ENCODE measurements at places on chromosomes 12 and 14.
A peak's percentile ranks its signal among the peaks of the same experiment; 100 is the strongest.

GRCh38 chr14:65001723-65002122 is 15.0 kb downstream of the FNTB start:
- H3K36me3 ChIP-seq, result no peaks in the 10 kb centered on the region
- no peak overlapping the region for H3K27ac ChIP-seq
- no peaks in the 10 kb centered on the region for H3K4me1 ChIP-seq
- H3K4me3 ChIP-seq, result no peak overlapping the region

DNA sequence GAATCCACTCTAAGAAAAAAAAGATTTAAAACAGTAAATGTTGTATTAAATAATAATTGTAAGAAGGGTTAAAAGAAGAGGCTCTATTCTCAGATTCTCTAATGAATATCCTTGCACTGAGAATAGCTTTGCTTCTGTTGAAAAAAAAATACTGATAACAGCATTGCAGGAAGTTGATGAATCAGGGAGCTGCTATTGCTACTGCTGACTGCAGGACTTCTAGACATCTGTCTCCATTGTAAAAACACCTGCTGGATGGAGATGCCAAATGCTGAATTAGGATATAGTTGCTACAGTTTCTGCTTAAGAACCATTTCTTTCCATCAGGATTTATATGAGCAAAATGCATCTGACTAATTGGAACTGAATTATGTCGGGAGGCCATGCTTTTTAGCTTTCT is 50.3 kb upstream of the ANP32D start:
- no peaks in the 10 kb centered on the region for H3K4me1 ChIP-seq
- H3K4me3 ChIP-seq, result no peak overlapping the region
- H3K27ac ChIP-seq, result no peak overlapping the region
- H3K27me3 ChIP-seq, result peaks cover 11% of the 10 kb centered on the region
- H3K36me3 ChIP-seq, result no peaks in the 10 kb centered on the region
- DNase-seq, result no peak

DNA sequence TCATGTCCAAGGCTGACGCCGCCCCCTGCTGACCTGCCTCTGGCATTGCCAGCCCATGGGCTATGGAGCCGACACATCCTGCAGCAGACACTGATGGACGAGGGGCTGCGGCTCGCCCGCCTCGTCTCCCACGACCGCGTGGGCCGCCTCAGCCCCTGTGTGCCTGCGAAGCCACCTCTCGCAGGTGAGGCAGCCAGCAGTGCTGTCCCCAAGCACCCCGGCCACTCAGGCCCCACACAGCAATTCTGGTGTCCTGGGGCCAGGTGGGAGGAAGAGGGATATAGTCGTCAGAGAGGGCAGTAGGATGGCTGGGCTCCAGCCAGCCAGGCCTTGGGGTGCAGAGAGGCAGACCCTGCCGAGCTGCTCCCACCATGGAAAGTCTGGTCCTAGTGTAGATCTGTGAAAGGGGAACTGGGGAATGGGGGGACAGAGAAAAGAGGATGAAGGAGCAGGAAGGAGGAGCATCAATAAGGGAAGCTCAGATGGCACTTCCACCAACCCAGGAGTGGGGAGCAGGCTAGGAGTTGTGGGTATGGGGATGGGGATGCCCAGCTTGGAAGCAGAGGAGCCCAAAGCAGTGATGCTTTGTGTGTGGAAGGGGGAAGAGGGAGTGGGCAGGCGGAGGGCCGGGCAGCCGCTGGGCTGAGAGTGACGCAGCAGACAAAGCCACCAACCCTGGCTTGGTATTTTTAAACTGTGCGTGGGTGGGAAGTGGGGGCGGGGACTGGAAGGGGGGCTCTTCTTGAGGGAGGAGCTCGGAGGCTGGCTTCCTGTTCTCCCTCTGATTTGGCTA is 4.7 kb downstream of the NAB2 start:
- H3K36me3 ChIP-seq, result peaks cover 5% of the 10 kb centered on the region
- no peak overlapping the region for H3K4me3 ChIP-seq
- H3K4me1 ChIP-seq, result peaks cover 7% of the 10 kb centered on the region
- 0 out of 2 replicates have a peak overlapping the region, but pooled peaks have one; percentile 29 for H3K27ac ChIP-seq

- no peaks in the 10 kb centered on the region for H3K27me3 ChIP-seq
- no peaks in the 10 kb centered on the region for H3K36me3 ChIP-seq
- no peaks in the 10 kb centered on the region for H3K4me1 ChIP-seq
- DNase-seq, result no peak
These were observed 43.8 kb upstream of the ZDHHC17 start for GRCh38 chr12:76720068-76720467.

DNA sequence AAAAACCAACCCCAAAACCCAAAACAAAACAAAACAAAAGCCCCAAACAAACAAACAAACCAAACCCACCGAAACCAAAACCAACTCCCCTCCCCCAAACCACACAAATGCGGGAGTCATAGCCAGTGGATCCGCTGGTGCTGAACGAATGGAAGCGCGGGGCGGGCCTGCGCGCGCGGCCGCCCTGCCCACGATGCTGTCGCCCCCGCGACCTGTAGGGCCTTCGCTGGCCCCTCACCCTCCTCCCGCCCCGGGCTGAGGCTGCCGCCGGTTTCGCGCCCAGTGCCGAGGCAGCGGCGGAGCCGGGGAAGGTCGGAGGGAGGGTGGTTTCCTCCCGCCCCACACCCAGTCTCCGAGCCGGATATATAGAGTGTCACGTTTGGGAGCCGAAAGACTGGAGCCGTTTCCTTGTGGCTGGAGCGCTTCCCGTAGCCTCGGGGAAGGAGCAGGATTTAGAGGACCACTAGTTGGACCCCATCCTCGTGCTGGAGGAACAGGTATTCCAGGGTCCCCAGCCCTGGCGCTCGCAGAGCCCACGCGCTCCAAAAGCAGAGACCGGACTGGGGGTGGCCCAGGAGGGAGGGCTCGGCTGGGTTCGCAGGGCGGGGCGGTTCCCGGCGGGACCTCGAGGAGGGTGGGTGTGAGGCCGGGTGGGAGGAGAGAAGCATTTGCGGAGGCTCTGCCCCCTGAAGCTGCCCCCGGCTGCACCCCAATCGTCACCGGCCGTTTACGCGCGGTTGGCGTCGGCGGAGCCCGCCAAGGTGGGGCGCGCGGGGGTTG is at the start of gene FAR2:
FAR2 (plus strand) TSS at position 368 of the 780 bp plus-strand sequence. CDS start 121,172 bp downstream, outside the sequence.
- peaks cover 10% of the 10 kb centered on the region for H3K27me3 ChIP-seq
- peak within 1 kb of the TSS; percentile 46 for H3K27ac ChIP-seq
- peaks cover 3% of the 10 kb centered on the region for H3K4me1 ChIP-seq
- peak within 1 kb of the TSS; percentile 64 for H3K4me3 ChIP-seq

- H3K4me3 ChIP-seq, result no peak overlapping the region
- H3K27ac ChIP-seq, result no peak overlapping the region
- H3K27me3 ChIP-seq, result no peaks in the 10 kb centered on the region
- H3K36me3 ChIP-seq, result no peaks in the 10 kb centered on the region
These were observed 7.3 kb upstream of the CLMN start for GRCh38 chr14:95326987-95327386.

- no peaks in the 10 kb centered on the region for H3K27me3 ChIP-seq
- no peaks in the 10 kb centered on the region for H3K4me1 ChIP-seq
- H3K4me3 ChIP-seq, result no peak overlapping the region
- no peak overlapping the region for H3K27ac ChIP-seq
These were observed 93.3 kb upstream of the TRHDE start for GRCh38 chr12:72178871-72179270.

DNA sequence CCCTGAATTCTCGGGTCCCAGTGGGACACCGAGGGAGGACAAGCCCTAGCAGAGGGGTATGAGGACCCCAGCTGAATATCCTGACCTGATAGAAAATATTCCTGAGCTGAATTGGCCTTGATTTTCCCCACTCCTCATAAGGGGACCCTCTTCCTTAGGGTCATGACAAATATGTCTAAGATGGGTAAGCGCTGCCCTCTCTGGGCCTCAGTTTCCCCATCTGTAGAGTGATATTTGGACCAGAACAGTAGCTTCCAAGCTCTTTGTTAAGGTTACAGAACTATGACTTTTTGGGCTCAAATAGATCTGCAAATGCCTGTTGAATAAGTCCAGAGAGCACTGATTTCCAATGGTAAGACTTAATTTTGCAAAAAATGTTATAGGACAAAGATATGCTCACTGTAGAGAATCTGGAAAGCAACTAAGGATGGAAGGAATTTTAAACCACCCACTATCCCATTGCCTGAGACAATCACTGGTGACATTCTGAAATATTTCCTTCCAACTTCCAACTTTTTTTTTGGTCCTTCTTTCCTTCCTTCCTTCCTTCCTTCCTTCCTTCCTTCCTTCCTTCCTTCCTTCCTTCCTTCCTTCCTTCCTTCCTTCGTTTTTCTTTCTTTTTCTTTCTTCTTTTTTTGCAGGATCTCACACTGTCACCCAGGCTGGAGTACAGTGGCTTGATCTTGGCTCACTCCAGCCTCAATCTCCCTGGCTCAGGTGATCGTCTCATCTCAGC is 32.0 kb downstream of the MYL2 start:
- no peak overlapping the region for H3K27ac ChIP-seq
- H3K4me3 ChIP-seq, result peak overlapping the region; percentile 41
- no peak for DNase-seq
- H3K4me1 ChIP-seq, result no peaks in the 10 kb centered on the region
- no peaks in the 10 kb centered on the region for H3K36me3 ChIP-seq
- no peaks in the 10 kb centered on the region for H3K27me3 ChIP-seq

DNA sequence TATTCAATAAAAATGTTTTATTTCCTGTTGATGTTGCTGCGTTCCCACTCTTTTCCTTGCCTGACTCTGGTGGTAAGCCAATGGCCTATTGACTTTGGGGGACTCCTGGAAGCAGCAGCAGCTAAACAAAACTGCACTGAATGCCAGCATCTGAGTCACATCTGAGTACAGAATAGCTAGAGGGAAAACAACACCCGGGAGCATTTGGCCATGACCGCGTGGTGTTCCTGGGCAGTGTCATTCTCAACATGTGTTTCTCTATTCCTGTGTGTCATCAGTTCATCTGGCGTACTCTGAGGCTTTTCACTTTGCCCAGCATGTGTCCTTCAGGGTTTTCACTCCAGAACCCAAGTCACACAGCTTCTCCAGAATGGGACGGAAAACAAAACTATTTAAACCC is 238.8 kb downstream of the PAWR start:
- H3K36me3 ChIP-seq, result no peaks in the 10 kb centered on the region
- peak overlapping the region; percentile 15 for H3K4me3 ChIP-seq
- peak; percentile 80 for DNase-seq
- peaks cover 27% of the 10 kb centered on the region for H3K4me1 ChIP-seq

GRCh38 chr14:103111232-103111868 is 11.9 kb upstream of the TNFAIP2 start:
- no peak overlapping the region for H3K4me3 ChIP-seq
- DNase-seq, result no peak
- H3K27ac ChIP-seq, result peak overlapping the region; percentile 82
- no peaks in the 10 kb centered on the region for H3K27me3 ChIP-seq
- H3K4me1 ChIP-seq, result peaks cover 61% of the 10 kb centered on the region

GRCh38 chr12:109130297-109131153 is 14.1 kb downstream of the ACACB start:
- H3K4me1 ChIP-seq, result peaks cover 4% of the 10 kb centered on the region
- H3K4me3 ChIP-seq, result no peak overlapping the region
- H3K36me3 ChIP-seq, result no peaks in the 10 kb centered on the region
- DNase-seq, result no peak

GRCh38 chr14:71130491-71131179 is 223.4 kb downstream of the PCNX1 start:
- H3K4me3 ChIP-seq, result peak overlapping the region; percentile 26
- no peak for DNase-seq
- H3K27ac ChIP-seq, result no peak overlapping the region
- H3K4me1 ChIP-seq, result no peaks in the 10 kb centered on the region

GRCh38 chr12:62581288-62582064 is 114.8 kb downstream of the MON2 start:
- no peaks in the 10 kb centered on the region for H3K27me3 ChIP-seq
- DNase-seq, result no peak
- H3K4me3 ChIP-seq, result no peak overlapping the region
- no peaks in the 10 kb centered on the region for H3K36me3 ChIP-seq

DNA sequence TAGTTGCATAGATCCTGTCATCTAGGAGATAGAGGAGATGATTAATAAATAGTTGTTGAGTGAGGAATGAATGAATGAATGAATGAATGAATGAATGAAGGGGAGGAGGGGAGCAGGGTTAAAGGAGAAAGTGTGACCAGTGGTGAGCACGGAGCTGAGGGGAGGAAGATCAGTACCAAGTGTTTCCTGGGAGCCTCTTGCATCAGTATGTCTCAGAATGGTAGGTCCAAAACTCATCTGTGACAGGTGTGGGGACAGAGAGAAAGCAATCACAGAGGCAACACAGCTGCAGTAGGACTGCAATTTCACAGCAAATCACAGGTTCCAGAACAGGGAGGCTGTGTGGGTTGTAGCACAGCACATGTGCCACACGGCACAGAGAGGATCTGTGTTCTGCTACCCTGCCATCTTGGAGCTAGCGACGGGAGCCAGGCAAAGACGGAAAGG is 14.5 kb upstream of the TNFRSF1A start:
- H3K4me3 ChIP-seq, result no peak overlapping the region
- H3K36me3 ChIP-seq, result no peaks in the 10 kb centered on the region
- H3K27me3 ChIP-seq, result no peaks in the 10 kb centered on the region
- H3K27ac ChIP-seq, result no peak overlapping the region
